ENCODE measurements at places on chromosomes 7 and 10.

- DNase-seq = no peak
Measured at GRCh38 chr10:92800134-92800733, 48.1 kb upstream of the EXOC6 start.

- DNase-seq = no peak
Measured at GRCh38 chr7:49791088-49791741, 17.8 kb downstream of the VWC2 start.

- DNase-seq = no peak
Measured at GRCh38 chr7:145692237-145692950, 424.2 kb upstream of the CNTNAP2 start.

- peak; percentile 39 for DNase-seq
Measured at GRCh38 chr10:70786799-70787415, 1.7 kb upstream of the TBATA start.

DNA sequence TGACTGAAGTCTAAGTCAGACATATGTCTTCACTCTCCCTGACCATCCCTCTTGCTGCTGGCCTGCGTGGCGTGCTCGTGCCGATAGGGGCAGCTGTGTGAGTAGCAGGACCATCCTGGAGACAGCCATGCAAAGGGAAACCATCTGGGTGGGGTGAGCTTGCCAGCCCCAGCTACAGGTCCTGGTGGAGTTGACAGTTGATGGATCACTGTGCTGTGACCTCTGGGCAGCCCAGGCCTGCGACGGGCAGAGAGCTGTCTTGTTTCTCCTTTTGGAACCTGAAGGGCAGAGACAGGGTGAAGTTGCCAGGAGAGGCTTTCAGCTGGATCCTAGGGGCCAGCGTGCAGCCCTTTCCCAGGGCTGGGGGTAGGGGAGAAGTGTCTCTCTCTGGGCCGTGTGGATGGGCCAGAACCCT lies 44.7 kb downstream of the GRK5 start:
- DNase-seq = no peak

DNA sequence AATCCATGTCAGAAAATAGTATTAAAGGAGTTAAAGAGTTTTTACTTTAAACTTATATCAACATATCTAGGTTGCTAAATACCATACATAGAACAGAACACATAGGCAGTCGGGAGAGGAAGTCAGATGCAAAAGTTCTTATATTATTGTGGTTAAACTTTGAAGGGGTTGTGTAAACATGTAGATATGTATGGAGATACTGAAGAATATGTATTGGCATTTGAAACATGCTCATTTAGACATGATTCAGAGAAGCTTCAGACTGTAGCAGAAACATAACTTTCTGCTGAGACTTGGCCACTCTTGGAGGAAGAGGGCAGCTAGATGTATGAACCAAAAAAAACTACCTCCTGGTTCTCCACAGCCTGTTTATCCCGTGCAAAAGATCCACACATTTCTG lies 103.5 kb upstream of the FERD3L start:
- DNase-seq = no peak

DNA sequence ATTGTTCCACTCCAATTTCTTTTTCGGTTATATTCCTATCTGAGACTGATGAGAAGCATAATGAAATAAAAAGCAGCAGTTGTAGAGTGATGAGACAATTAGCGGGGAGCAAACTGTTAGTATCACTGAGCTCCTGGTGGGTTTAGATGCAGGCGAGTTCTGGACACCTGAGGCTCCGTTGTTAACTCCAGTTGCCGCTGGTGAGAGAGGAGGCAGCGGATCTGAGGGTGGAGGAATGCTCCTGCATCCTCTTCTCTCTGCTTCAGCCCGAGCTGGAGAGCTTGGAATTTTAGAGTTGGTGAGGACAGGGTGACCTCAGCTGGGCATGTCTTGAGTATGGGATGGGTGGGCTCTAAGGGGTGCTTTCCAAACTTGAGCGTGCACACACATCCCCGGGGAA lies 31.4 kb downstream of the LRMDA start:
- no peak for DNase-seq

DNA sequence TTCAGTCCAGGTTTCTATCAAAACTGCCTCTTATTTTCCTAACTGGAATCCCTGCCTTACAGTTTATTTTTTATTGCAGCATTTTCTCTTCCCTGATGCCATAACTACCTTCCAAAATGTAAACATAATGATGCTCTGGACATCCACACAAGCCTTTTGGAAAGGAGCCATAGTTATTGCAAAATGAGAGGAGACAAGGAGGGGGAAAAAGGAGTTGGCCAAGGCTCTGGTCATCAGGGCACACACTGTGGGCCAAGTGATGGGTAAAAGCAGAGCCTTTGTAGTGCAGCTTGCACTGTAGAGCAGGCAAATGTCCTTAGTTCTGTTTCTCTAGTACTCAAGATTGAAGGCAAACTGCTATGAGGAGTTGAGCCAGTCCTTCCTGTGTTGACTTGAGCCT lies 289.3 kb upstream of the MTPN start:
- DNase-seq = no peak

DNA sequence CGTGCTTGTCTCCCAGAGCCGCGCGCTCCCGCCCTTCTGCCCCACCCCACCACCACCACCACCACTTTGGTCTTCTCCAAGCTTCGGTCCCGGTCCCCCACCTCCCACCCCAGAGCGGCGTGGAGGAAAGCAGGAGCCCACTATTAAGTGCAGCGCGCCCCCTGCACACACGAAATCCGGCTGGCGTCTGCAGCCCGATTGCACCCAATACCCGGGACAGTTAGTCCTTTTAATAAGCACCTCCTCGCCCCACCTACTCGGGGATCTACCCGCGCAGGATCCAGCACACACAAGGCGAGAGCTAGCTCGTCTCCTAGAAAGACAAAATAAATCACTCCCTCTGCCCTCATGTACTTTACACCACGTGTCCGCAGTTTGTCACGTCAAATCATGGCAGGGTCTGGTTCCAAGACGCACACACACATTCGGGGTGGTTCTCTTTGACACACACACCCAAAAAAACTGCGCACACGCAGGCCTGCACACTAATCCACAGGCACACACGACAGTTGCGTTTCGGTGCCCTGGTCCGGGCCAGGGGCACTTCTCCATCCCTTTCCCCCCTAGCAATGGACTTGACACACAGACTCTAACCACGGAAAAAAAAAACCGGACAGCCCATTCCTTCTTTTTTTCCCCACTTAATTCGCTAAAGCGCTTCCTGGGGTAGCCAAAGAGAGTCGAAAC lies 1.6 kb downstream of the SFMBT2 start:
- DNase-seq = peak; percentile 63

DNA sequence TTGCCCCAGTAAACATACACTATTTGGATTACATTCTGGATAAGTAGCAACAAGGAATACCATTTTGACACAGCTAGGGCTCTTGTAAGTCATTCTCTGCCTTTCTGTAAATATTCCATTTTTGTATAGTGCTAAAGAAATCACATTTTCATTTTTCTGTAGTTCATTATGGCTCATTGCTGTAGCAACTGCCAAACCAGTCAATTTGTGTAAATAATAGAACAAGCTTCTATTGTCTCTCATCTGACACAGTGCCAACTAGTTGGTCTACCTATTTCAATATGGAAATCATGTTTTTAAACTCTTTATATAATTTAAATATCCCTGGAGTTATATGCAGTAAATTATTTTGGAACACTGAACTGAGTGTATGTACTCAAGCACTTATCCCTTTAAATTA lies 193.7 kb downstream of the RELN start:
- DNase-seq = no peak

- no peak for DNase-seq
Measured at GRCh38 chr10:11430421-11431215, 180.8 kb downstream of the USP6NL start.

DNA sequence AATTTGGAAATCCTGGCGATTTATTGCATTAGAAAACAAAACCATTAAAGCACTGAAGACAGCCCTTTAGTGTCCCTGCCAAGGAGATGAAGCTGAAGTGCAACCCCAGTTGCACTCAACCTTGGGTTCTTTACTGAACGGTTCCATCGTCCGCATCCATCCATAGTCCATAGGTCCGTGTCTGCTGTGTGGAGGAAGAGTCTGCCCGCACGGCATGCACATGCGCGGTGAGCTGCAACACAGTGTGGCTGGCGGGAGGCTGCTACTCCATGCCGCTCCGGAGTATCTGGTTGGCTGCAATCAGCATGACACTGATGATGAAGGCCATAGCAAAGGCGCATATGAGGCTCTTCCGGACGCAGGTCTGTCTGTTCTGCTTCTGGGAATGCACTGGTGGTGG lies 624.6 kb downstream of the CALN1 start:
- no peak for DNase-seq

- DNase-seq = no peak
Measured at GRCh38 chr10:108422286-108422685, 1257.8 kb upstream of the SORCS1 start.

DNA sequence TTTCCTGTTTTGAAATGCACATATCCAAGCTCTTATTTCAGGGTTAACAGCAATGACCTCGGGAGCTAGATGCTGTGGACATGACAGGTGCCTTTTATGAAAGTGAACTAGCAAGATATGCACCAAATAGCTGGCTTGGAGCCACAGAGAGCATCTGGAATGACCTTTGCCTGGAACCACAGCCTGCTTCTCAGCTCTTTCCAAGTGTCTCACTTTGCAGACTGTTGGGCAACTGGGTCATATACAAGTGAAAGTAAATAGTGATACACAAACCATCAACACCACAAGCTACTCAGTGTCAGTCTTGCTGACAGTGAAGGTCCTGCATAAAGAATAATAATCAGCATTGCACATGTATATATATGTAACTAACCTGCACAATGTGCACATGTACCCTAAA lies 183.5 kb downstream of the RNF133 start:
- DNase-seq = no peak

DNA sequence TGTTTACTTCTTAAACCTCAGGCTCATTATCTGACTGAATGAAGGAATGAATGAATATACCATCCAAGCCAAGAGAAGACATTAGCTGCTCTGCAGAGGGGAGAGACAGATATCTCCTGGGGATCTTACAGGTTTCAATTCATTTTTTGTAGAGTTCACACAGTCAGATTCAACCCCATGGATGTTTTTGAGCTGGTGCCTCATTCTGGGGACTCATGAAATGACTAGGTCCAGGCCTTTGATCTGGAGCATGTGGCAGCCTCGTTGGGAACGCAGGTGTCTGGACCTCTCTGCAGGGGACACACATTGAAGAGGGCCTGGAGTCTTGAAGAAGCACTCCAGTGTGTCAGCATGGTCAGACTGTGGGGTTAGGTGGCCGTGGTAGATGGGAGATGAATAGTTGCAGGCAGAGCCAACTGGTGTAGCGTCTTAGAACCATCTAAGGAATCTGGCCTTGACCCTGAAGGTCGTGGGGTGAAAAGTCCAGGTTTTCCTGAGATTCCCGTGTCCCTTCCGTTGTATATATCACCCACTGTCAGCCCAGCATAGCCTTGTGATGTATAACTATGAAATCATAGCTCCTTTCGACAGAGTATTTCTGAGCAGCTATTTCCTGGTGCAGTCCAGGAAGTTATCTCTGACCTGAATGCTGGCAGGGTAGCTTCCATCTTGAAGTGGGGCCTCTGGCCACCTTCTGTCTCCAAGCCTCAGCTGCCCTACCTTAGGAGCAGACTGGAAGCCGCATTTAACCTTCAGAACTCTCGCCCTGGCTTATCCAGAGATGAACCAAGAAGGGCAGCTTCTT lies 22.3 kb downstream of the BTBD16 start:
- DNase-seq = no peak
